Hypothalamus (tissue), 51 donors: ENCODE measurements at places on chromosomes 2 and 18.

GRCh38 chr2:127630096-127630863 lies 15.7 kb upstream of the GPR17 start:
- DNase-seq: no peak

GRCh38 chr18:32958746-32959145 lies 185.9 kb upstream of the KLHL14 start:
- DNase-seq: no peak

- DNase-seq: no peak
Measured at GRCh38 chr2:235896061-235896460, 272.1 kb downstream of the GBX2 start.

DNA sequence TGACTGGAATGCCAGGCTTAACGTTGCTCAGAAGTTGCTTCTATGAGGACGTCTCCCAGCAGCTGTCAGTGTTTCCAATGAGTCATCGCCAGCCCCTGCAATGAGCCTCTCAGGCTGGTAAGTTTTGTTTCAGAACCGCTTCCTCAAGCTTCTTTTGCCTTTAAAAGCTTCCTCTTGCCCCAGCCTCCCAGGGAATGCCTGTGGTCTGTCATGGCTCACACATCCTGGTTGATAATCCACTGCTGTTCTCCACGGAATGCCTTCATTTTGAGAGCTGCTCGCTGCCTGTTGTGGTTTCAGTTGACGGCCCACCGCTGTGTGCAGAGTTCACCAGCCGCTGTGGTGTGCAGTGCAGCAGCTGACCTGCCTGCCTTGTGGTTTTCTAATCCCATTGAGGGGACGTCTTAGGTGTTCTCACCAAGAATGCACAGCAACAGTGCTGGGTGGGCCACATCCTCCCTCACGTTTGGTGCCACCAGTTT lies 96.4 kb downstream of the RTP5 start:
- DNase-seq: no peak

GRCh38 chr2:119647440-119648169 lies 31.4 kb upstream of the TMEM177 start:
- DNase-seq: no peak

- DNase-seq: no peak
Measured at GRCh38 chr2:160324917-160325316, 124.8 kb upstream of the ITGB6 start.

DNA sequence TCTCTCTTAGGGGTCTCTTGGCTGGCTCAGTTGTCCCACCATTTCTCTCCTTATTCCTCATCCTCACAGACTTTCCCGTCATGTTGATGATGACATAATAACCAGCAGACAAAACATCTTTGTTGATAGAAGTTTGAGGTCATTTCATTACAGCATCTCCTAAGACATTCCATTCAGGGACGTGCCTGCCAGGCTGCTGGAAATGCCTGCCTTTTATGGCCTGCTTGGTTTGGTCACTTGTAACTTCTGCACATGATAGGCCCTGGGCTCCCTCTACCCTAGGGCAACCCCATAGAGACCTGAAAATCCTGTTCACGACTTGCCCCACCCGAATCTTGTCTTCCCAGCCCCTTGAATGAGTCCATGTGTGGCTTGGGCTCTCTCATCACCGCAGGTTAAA lies 81.7 kb downstream of the SDC1 start:
- DNase-seq: no peak
